Tibial artery (tissue), 4 donors: ENCODE measurements at places on chromosomes 12 and 14.
A peak's percentile ranks its signal among the peaks of the same experiment; 100 is the strongest.

GRCh38 chr12:124319368-124320050 lies 24.6 kb downstream of the RFLNA start:
- DNase-seq, result no peak
- no peak overlapping the region for H3K4me3 ChIP-seq
- H3K4me1 ChIP-seq, result peaks cover 12% of the 10 kb centered on the region
- H3K36me3 ChIP-seq, result peaks cover 12% of the 10 kb centered on the region
- no peaks in the 10 kb centered on the region for H3K27me3 ChIP-seq
- no peak overlapping the region for H3K27ac ChIP-seq

GRCh38 chr12:77213319-77213718 lies 147.9 kb upstream of the E2F7 start:
- H3K36me3 ChIP-seq, result no peaks in the 10 kb centered on the region
- no peaks in the 10 kb centered on the region for H3K27me3 ChIP-seq
- H3K27ac ChIP-seq, result no peak overlapping the region
- no peak overlapping the region for H3K4me3 ChIP-seq
- DNase-seq, result no peak

DNA sequence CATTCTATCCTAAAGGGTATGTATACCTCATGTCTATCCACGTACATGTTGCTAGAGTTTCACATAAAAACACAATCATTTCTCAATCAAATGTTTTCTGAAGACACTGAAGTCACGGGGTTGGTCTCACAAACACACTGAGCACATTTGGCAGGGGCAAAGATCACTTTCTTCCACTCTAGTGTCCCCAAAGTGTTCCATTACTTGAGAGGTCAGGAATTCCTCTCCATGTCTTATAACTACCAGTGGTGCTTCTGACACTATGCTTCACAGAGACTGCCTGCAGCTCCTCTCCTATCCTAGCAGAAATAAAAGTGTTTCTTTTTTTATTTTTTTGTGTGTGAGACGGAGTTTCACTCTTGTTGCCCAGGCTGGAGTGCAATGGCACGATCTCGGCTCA lies 19.1 kb downstream of the ZFYVE1 start:
- no peak for DNase-seq
- H3K27ac ChIP-seq, result peak overlapping the region; percentile 19
- no peak overlapping the region for H3K4me3 ChIP-seq
- H3K36me3 ChIP-seq, result peaks cover 8% of the 10 kb centered on the region
- no peaks in the 10 kb centered on the region for H3K27me3 ChIP-seq

GRCh38 chr12:16636435-16637055 lies 30.6 kb upstream of the LMO3 start:
- no peak for DNase-seq
- no peak overlapping the region for H3K4me3 ChIP-seq
- no peak overlapping the region for H3K27ac ChIP-seq
- H3K4me1 ChIP-seq, result no peaks in the 10 kb centered on the region

DNA sequence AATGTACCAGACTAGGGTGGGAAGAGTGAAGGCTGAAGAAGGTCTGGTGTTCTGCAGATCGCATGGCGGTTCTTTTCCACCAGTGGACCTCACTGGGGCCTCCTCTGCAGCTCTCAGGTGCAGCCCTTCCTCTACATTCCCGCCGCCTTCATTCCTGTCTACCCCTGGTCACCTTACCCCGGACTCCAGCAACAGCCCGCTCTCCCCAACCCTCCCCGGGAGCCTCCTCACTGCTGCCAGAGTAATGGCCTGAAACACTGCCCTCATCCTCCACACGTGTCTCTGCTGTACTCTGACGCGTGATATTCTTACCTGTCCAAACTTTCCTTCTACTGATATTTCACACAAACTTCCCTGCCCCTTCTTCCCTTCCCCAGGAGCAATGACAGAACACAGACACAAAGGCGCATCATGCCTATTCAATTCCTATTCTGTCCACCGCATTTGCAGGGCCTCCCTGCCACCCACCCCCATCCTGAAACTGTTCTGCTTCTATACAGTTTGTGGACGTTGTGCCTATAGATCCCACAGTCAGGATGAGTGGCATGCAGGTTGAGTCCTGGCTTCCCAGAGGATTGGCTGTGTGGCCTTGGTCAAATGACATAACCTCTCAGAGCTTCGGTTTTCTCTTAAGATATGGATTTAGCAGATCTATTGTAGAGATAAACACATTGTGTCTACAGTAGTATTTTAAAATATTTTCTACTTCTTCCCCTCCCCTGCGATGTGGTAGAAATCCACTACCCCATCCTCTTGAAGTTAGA lies 1.7 kb upstream of the NUAK1 start:
- H3K27me3 ChIP-seq, result no peaks in the 10 kb centered on the region
- peaks cover 62% of the 10 kb centered on the region for H3K4me1 ChIP-seq
- DNase-seq, result no peak
- H3K4me3 ChIP-seq, result peak overlapping the region; percentile 84

DNA sequence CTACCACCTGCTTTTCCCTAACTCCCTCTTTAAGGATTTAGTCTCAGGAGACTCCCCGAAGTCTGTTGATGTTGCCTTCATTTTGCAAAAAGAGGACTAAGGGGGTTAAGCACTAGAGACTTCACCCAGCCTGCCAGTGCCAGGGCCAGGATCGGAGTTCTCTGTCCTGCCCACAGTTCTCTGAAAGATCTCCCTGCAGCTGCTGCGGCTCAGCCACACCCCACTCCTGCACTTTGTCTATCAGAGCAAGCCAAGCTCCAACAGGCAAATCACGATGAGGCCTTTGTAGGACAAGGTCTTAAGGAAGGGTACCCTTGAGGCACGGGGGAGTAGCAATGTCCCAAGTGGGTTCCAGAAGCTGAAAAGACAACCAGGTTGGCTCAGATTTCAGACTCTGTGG lies 148.8 kb upstream of the EGLN3 start:
- no peak for DNase-seq
- no peaks in the 10 kb centered on the region for H3K36me3 ChIP-seq
- peaks cover 9% of the 10 kb centered on the region for H3K4me1 ChIP-seq
- H3K27me3 ChIP-seq, result no peaks in the 10 kb centered on the region

DNA sequence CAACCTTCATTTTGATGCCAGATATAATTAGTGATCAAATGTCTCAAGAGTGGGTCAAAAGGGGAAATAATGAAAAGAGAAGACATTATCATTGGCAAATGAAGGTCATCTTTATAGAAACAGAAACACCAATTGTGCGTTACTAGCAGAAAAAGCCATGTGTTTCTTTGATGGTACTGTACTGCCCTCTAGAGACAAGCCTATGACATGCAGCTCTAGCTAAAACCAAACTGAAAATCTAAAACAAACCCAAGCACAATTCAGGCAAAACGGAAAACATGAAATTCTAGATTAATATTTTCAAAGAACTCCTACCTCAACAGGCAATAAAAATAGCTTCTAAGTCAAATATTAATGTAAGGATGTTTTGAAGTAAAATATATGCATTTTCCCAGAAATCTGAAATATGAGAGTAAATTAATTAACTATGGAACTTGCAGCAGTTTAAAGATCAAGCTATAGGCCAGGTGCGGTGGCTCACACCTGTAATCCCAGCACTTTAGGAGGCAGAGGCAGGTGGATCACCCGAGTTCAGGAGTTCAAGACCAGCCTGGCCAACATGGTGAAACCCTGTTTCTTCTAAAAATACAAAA lies 115.4 kb downstream of the KLHL28 start:
- H3K4me1 ChIP-seq, result no peaks in the 10 kb centered on the region
- H3K27ac ChIP-seq, result no peak overlapping the region
- H3K36me3 ChIP-seq, result no peaks in the 10 kb centered on the region
- no peak for DNase-seq
- no peaks in the 10 kb centered on the region for H3K27me3 ChIP-seq

GRCh38 chr12:129241852-129242251 lies 388.6 kb downstream of the GLT1D1 start:
- no peak overlapping the region for H3K4me3 ChIP-seq
- no peaks in the 10 kb centered on the region for H3K36me3 ChIP-seq
- H3K4me1 ChIP-seq, result no peaks in the 10 kb centered on the region

DNA sequence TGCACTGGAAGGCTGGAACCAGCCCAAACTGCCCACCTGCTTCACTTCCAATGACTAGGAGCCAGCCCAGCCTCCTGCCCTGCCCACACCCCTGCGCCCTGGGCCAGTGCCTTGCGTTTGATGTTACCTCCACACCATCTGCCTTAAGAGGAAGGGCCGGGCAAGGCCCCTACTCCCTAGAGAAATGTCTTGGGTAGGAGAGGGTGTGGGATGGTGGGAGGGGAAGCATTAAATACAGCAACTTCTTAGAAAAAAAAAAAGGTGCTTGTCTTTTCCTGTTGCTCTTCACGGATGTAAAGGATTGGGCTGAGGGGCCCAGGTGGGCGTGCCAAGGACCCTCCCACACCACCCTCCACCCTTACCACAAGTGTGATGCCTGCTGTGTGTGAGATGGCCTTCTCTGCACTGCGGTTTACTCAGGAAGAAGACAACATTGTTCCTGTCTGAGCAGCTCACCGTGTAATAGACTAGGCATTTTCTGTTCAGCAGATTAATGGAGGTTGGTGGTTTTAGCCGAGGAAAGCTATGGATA lies 99.9 kb downstream of the NINJ2 start:
- no peak for DNase-seq
- H3K4me3 ChIP-seq, result no peak overlapping the region
- peaks cover 29% of the 10 kb centered on the region for H3K36me3 ChIP-seq
- no peaks in the 10 kb centered on the region for H3K27me3 ChIP-seq
- H3K27ac ChIP-seq, result no peak overlapping the region

GRCh38 chr14:76205708-76206107 lies 54.0 kb downstream of the GPATCH2L start:
- no peak for DNase-seq
- no peaks in the 10 kb centered on the region for H3K27me3 ChIP-seq
- no peak overlapping the region for H3K27ac ChIP-seq
- H3K4me1 ChIP-seq, result no peaks in the 10 kb centered on the region

GRCh38 chr12:14803830-14804160 lies 325 bp downstream of the C12orf60 start:
- peaks cover 6% of the 10 kb centered on the region for H3K36me3 ChIP-seq
- H3K27me3 ChIP-seq, result no peaks in the 10 kb centered on the region
- H3K27ac ChIP-seq, result peak overlapping the region; percentile 86
- DNase-seq, result no peak
- peak overlapping the region; percentile 83 for H3K4me3 ChIP-seq

GRCh38 chr12:53052419-53053217 lies 2.8 kb downstream of the TNS2 start:
- peaks cover 28% of the 10 kb centered on the region for H3K36me3 ChIP-seq
- no peaks in the 10 kb centered on the region for H3K27me3 ChIP-seq
- peak overlapping the region; percentile 71 for H3K4me3 ChIP-seq
- peak; percentile 98 for DNase-seq

GRCh38 chr12:31225656-31226535 lies 100.1 kb downstream of the SINHCAF start:
- DNase-seq, result no peak
- no peaks in the 10 kb centered on the region for H3K36me3 ChIP-seq

DNA sequence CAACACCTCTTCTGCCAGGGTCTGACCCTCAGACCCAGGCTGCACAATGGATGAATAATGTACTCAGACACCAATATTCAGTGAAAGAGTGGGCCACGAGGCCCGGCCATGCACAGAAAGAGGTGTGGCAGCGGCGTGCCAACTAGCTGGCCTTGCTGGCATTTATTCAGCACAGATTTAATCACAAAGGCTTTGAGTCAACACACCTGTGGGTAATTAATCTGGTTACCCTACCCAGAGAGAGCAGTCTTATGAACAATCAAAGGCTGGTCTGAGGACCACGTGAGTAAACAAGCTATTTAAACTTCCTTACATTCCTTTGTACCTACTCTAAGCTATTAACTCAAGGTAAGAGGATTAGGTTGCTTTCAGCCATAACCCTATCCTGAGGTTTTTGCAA lies 324.8 kb downstream of the C12orf50 start:
- H3K4me1 ChIP-seq, result no peaks in the 10 kb centered on the region
- H3K27me3 ChIP-seq, result no peaks in the 10 kb centered on the region
- no peak for DNase-seq
- H3K36me3 ChIP-seq, result no peaks in the 10 kb centered on the region
- H3K4me3 ChIP-seq, result no peak overlapping the region

- peak; percentile 51 for DNase-seq
- peak overlapping the region; percentile 54 for H3K27ac ChIP-seq
- peak overlapping the region; percentile 36 for H3K4me3 ChIP-seq
- no peaks in the 10 kb centered on the region for H3K27me3 ChIP-seq
Measured at GRCh38 chr14:93879362-93879983, 47.7 kb upstream of the FAM181A start.

DNA sequence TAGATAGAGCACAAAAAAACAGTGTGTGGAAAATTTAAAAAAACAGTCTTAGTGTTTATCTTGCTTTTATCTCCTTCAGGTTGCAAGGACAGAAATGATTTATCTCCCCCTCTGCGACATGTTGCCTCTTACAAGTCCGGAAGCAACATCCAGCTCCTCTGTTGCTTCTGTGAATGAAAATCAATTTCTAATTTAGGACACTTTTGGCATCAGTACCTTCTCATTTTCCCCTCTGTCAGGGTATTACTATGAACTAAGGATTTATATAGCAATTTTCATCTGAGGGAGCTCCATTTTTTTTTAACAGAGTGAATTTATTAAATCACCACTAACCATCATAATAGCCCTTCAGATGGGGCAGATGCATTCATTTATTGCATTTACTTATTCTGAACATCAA lies 116.6 kb upstream of the PLXNC1 start:
- H3K27ac ChIP-seq, result no peak overlapping the region
- no peaks in the 10 kb centered on the region for H3K4me1 ChIP-seq
- no peaks in the 10 kb centered on the region for H3K36me3 ChIP-seq
- H3K4me3 ChIP-seq, result no peak overlapping the region
- H3K27me3 ChIP-seq, result no peaks in the 10 kb centered on the region

- no peaks in the 10 kb centered on the region for H3K36me3 ChIP-seq
- no peak within 1 kb of the TSS for H3K27ac ChIP-seq
- peak; percentile 64 for DNase-seq
- H3K4me3 ChIP-seq, result peak within 1 kb of the TSS; percentile 51
Measured at GRCh38 chr12:49346659-49347310, at the start of gene DNAJC22. Gene DNAJC22 (plus strand): TSS chr12:49346888. CDS start chr12:49348873, 1,985 bp downstream.

- peak overlapping the region; percentile 86 for H3K4me3 ChIP-seq
- no peak for DNase-seq
- no peaks in the 10 kb centered on the region for H3K27me3 ChIP-seq
- peaks cover 34% of the 10 kb centered on the region for H3K4me1 ChIP-seq
- no peak overlapping the region for H3K27ac ChIP-seq
- H3K36me3 ChIP-seq, result peaks cover 25% of the 10 kb centered on the region
Measured at GRCh38 chr14:23308721-23309445, 2.2 kb downstream of the BCL2L2 start.

- no peak overlapping the region for H3K27ac ChIP-seq
- H3K27me3 ChIP-seq, result peaks cover 5% of the 10 kb centered on the region
- no peak for DNase-seq
- H3K4me3 ChIP-seq, result peak overlapping the region; percentile 43
Measured at GRCh38 chr12:30823156-30823699, 68.5 kb upstream of the CAPRIN2 start.

GRCh38 chr12:53391724-53392123 lies 11.7 kb downstream of the SP1 start:
- no peak for DNase-seq
- H3K4me1 ChIP-seq, result peaks cover 72% of the 10 kb centered on the region
- no peak overlapping the region for H3K27ac ChIP-seq
- H3K27me3 ChIP-seq, result no peaks in the 10 kb centered on the region
- H3K4me3 ChIP-seq, result no peak overlapping the region
